ENCODE measurements at places on chromosomes 4 and X. TPM values are rescaled to one million over a fixed set of nuclear protein-coding genes. Genes with fewer than 3 reads are reported as not detected.

The AFM gene
- total RNA-seq = not detected

The FANCB gene
- 12.2 TPM for total RNA-seq

The RASGEF1B gene
- total RNA-seq = 6.1 TPM

DNA sequence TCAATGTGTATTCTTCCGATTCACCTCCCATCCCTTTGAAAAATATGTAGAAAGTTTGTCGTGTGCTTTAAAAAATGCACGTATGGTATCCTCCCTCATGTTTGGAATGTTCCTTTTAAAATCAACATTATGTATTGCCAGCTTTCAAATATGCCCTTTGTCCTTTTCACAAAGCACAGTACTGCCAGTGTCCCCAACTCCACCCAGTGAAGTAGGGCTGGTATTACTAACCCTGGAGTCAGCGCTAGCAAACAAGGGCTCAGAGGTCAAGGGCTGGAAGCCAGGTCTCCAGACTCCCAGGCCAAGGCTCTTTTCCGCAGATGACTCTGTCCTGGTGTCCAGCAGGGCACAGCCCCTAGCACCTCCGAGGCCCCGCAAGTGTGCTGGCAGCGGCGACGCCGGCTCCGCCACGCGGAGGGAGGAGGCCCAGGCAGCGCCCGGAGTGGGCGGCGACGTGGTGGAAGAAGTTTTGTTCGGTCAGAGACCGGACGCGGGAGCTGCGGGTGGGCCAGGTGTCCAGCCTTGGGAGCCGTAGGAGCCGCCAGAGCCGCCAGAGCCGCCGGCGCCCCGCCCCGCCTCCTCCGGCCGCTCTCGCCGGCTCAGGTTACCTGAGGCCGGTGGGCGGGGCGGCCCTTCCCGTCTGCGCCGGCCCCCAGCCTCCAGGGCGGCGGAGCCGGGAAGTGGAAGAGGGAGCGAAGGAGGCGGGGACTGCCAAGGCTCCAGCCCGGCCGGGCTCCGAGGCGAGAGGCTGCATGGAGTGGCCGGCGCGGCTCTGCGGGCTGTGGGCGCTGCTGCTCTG, at the start of gene IL13RA1:
TSS of gene IL13RA1 (plus strand) at position 720 of the 799 bp plus-strand sequence. CDS start at position 753, 33 bp downstream.
- peak; percentile 96 for DNase-seq

- no peak for DNase-seq
Measured at GRCh38 chr4:23438764-23439163, 451.1 kb downstream of the PPARGC1A start.

- no peak for DNase-seq
Measured at GRCh38 chr4:151358266-151358665, 32.9 kb upstream of the SH3D19 start.
